ENCODE measurements at places on chromosomes 3 and 15.

DNA sequence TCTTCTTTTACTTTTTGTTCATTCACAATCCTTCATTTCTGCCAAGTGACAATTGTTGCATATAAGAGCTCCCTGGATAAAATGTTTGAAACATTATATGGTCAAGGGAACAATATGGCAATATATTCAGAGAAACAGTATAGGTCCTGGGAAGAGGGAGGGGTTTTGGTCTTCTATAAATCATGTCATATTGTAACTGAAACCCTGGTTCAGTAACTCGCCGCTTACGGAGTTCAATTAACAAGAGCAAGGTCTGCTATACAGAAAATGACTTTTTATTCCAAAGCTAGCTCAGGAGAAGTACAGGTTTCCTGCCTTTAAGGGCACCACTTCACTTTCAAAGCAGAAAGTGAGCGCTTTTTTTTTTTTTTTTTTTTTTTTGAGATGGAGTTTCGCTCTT, 522.1 kb upstream of the TGFBR2 start:
- no peak for DNase-seq

DNA sequence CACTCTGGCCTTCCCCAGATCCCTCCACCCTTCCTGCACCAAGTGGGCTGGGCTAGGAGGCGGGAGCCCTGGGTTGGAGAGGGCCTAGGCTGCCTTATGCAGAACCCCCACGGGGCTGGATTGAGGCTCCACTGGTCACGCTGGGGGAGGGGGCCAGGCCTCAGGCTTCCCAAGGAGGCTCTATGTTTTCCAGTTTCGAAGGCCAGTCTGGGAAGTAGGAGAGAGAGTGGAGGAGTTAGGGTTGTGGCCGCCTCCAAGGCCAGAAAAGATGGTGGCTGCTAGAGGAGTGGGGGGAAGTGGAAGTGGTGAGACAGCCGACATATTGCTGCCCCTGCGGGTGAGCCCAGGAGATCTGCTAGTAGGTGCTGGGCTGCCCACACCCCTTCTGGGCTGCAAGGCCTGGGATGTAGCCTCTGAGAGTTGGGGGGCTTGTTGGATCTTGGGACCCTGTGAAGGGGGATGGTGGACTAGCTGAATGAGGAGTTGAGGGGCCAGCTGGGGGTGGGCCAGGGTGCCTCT, 1.2 kb downstream of the GNAI2 start:
- no peak for DNase-seq

DNA sequence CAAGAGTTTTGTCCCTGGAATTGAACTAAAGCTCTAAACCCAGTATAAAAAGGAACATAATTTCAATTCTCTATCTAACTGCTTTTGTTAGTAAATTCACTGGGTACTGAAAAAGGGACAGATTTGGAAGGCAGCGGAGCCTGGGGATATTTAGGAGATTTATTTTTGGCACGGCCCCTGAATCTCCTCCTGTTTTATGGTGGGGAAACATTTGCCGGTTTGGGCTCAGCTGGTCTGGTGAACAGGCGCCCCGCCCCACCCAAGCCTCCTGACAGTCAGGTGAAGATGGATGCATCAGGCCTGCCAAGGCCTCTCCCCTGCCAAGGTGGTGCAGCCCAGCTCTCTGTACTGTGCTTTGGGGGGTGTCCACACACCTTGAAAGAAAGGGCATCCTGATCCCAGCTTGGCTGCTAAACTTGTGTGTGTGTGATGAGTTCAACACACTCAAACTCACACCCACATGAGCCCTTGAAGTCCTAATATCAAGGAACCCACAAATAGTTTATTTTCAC, 46.3 kb downstream of the EBLN2 start:
- no peak for DNase-seq

DNA sequence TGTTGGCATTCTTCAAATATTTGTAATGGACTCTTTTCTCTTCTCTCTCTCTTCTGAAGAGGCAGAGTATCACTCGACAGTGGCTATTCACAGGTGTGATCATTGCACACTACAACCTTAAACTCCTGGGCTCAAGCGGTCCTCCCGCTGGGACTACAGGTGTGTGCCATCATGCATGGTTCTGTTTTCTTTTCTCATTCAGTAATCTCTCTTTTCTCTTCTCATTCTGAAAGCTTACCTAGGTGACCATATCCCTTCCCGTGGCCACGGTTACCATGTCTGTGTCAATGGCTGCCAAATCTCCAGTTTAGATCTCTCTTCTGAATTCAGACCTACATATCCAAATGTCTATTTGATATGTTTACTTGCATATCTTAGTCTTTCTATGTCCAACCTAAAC, 96.3 kb downstream of the SOX2 start:
- DNase-seq, result no peak

DNA sequence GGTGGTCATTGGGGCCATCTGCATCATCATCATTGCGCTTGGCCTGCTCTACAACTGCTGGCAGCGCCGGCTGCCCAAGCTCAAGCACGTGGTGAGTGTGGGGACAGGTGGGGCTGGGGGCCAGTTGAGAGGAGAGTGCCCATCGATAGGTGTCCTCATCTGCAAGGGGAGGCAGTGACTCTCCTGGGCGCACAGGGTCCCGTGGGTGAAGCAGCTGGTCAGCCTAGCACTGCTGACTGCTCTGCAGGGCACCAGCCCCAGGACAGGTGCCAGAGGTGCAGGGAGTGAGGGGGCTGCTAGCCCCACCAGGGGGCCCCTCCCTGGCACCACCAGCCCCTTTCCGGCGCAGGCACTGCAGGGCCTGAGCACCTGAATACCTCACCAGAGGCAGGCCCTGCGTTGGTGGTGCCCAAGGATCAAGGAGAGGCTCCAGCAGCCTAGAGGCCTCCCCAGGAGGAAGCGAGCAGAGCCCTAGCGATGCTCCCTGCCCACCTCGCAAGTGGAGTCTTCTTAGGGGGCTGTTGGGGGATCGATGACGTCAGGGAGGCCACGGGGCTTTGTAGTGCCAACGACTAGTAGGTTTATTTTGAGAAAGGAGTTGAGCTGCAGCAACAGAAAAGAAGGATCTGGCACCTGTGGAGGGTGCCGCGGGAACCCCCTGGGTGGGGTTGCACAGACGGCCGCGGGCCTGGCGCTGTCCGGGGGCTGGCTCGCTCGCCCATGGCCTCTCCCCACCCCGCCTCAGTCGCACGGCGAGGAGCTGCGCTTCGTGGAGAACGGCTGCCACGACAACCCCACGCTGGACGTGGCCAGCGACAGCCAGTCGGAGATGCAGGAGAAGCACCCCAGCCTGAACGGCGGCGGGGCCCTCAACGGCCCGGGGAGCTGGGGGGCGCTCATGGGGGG, 976 bp upstream of the ABTB1 start:
- no peak for DNase-seq

DNA sequence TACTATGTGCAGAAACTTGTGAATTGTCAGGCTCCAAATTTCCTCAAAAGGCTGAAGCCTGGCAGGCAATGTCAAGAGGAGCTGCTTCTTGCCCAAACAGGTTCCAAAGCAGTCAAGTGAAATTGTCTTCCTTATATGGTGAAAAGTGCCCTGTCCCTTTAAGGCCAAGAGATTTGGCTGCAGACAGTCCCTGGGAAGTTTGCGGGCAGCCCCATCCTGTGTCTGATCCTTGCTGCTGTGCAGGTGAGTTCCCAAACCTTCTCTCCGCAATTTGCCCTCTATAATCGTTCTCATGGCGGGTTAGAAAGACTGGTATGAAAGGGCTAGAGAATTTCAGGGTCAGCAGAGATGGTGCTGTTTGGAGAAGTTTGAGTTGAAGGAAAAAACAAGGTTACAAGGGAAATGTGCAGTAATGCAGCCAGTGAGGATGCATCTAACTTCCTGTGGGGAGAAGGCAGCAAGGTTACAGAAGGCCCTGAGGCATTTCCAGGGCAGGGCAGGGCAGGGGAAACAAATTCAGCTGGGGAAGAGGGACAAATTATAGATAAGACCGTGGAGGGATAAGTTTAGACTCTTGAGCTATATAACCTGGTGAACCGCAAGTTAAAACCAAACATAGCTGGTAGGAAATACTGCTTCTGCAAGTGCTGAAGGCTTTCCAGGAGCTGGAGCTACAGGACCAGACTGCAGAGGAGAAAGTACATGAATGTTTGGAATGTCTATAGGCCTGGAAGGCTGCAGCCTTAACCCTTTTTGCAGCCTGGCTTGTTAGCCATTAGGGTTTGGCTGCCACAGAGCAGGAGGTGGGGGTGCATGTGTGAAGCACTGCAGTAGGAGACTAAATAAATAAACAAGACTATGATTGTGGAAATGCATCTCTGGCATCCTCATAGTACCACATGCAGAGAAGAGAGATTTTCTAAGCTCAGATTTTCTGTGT, 256.2 kb upstream of the IL12A start:
- DNase-seq, result peak; percentile 86

DNA sequence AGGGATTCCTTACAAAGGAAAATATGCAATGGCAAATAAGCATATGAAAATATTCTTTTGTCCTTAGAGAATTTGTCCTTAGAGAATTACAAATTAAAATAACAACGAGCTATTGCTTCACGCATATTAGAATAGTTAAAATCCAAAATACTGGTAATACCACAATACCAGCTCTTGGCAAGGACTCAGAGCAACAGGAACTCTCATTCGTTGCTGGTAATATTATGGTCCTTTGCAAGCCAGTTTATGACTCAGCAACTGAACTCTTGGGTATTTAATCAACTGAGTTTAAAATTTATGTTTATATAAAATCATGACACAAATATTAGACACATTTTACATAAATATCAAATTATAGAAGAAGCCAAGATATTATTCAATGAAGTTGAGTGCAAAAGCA, 1730.4 kb downstream of the SI start:
- no peak for DNase-seq

- no peak for DNase-seq
Observed at GRCh38 chr15:36495456-36495991, 83.9 kb upstream of the CDIN1 start.

DNA sequence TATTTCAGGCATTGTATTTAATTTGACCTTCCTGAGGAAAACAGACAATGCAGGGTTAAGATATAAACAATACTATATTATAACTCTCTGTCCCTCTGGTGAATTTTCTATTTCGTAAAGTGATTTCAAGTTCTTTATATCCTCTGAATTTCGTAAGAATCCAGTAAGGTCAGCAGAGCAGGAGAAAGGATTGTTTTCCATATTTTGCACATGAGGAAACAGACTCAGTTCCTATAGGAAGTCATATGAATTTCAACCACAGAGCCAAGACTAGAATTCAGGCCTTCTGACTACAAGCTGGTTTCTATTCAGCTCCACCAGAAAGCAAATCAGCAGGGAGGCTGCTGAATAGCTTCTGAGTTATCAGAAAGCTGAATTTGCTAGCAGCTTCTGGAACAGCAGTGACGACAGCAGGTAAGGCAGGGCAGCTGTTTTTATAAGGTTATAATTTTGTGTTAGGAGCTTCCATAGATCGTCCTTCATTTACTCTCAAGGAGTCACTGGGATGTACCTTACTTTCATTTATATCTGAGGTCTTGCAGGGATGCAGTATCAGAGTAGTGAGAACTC, 11.1 kb upstream of the PLAAT1 start:
- DNase-seq, result no peak

DNA sequence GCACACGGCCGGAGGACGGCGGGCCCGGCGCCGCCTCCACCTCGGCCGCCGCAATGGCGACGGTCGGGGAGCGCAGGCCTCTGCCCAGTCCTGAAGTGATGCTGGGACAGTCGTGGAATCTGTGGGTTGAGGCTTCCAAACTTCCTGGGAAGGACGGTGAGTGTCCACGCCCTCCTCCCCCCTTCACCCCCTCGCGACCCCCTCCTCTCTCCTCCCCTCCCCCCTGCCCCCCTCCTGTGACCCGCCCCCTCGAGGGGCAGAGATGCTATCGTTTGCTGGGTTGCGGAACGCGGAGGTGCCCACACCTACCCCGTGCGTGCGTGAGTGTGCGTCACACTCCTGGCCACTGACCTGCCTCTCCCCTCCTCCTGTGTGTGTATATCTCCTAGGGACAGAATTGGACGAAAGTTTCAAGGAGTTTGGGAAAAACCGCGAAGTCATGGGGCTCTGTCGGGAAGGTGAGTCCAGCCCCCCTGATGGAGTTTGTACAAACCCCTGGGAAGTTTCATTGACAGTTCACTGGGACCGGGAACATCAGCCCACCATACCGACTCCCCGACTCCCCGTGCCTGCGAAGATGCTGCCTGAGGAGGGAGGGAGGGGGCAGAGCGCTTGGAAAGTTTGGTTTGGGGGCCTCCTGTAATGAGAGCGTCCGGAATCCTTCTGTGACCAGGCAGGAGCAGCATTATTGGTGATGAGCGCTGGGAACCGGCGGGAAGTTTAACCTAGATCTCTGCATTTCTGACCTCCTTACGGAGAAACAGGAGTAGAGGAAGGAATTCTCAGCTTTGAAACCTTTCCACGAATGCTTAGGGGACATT, 795 bp upstream of the SCAANT1 start:
- DNase-seq, result peak; percentile 78

GRCh38 chr3:45760878-45761711, 35.2 kb downstream of the SLC6A20 start:
- peak; percentile 76 for DNase-seq

GRCh38 chr15:29014493-29014892, 128.7 kb downstream of the APBA2 start:
- DNase-seq, result no peak

DNA sequence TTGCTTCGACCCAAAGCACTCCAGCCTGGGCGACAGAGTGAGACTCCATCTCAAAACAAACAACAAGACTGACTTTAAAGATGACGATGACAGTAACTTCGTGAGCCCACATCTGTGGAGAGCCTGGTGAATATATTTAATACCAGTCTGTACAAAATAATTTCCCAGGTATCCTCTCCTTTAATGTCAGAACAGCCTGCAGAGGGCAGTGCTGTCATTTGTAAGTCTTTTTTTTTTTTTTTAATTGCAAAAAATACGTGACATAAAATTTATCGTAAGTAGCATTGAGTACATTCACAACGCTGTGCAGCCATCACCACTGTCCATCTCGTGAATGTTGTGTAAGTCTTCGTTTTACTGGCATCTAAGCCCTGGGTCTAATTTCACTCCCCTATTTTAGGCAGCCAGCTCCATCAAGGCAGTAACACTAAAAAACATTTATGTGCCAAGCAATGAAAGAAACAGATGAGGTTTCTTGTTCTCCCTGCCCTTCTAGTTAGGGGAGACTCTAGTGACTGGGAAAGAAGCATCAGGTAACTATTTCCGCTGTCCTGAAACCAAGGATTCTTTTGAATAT, 1.4 kb downstream of the HTD2 start:
- peak; percentile 73 for DNase-seq

- peak; percentile 24 for DNase-seq
Observed at GRCh38 chr3:152151216-152151876, 117.4 kb upstream of the MBNL1 start.

- peak; percentile 36 for DNase-seq
Observed at GRCh38 chr3:149023951-149024350, 32.6 kb downstream of the GYG1 start.

DNA sequence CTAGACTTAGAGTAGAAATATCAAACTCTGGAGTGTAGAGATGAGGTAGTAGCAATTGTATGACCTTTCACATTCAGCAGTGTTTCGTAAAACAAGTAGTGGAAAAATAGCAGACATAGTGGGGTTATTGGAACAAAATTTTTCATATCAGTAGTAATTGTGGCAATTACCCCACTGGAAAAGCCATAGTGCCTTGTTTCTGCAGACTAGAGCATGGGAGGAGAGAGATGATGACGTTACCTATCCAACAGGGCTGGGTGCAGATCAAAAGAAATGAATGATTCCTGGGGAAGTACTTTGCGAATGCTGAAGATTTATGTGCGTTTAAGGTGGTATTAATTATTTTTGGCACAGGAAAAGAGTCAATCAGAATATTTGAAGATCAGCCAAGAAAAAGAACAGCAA, 147.0 kb upstream of the LRRFIP2 start:
- no peak for DNase-seq

- DNase-seq, result no peak
Observed at GRCh38 chr3:150349314-150350097, 58.6 kb upstream of the TSC22D2 start.

Measured in IMR-90 (cell line).